Kidney (tissue), 22 donors: ENCODE measurements at places on chromosomes 11 and 22. TPM values are rescaled to one million over a fixed set of nuclear protein-coding genes. Genes with fewer than 3 reads are reported as not detected.
A peak's percentile ranks its signal among the peaks of the same experiment; 100 is the strongest.

- DNase-seq: no peak
These were observed 6.2 kb downstream of the LARGE2 start for GRCh38 chr11:45928535-45929215.

GRCh38 chr11:19935507-19935906, 222.9 kb downstream of the NAV2 start:
- DNase-seq: no peak

GRCh38 chr11:70483917-70484316, 85.6 kb downstream of the CTTN start:
- DNase-seq: no peak

DNA sequence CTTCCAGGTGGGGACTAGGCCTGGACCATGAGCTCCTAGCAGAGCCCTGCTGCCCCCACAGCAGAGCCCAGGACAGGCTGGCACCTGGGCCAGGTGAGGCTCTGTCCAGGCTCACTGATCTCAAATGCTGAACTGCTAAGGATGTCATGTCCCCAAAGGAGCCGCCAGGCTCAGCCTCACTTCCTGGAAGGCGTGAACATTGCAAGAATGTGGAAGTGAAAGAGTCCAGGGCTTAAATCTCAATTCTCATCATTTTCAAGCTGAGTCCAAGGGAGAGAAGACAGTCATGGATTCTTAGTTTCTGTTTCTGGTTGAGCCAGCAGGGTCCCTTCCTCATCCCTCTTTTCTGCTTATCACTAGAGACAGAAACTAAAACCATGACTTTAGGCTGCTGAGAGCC, 5.0 kb downstream of the ASCL2 start:
- DNase-seq: no peak

DNA sequence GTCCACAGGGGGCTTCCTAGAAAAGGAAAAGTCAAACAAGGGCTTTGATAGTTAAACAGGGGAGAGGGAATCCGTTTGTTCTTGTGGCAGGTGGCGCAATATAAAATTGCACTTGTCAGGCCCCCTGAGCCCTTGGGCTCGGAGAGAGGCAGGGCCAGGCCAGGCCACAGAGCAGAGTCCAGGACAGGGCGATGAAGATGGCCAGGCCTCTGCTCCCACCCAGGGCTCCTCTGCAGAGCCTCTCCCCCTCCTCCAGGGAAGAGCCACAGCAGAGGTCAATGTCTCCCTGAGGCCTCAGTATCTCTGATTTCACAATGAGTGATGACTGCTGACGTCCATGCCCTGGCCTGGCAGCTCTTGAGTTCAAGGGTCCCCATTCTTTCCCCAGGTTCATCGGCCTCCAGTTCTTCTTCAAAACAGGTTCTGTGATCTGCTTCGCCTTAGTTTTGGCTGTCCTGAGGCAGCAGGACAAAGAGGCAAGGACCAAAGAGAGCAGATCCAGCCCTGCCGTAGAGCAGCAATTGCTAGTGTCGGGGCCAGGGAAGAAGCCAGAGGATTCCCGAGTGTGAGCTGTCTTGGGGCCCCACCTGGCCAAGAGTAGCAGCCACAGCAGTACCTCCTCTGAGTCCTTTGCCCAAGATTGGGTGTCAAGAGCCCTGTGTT, 36.4 kb upstream of the TPBGL start:
- DNase-seq: no peak

DNA sequence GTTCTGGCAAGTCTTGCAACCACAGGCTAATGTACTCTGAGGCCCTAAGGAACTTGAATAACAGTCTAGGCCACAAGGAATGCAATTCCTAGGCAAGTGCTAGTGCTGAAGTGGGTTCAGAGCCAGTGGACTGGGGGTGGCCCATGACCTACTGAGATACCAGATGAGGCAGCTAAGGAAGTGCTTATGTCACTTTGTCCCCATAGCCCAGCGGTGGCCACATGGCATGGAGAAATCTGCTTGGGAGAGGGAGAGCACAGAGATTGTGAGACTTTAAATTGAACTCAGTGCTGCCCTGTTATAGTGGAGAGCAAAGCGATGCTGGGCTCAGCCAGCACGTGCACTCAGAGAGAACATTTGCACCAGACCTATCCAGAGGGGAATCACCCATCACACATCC, 629.5 kb downstream of the JRKL start:
- no peak for DNase-seq

GRCh38 chr11:36447947-36448346, 62.1 kb downstream of the TRAF6 start:
- DNase-seq: no peak

DNA sequence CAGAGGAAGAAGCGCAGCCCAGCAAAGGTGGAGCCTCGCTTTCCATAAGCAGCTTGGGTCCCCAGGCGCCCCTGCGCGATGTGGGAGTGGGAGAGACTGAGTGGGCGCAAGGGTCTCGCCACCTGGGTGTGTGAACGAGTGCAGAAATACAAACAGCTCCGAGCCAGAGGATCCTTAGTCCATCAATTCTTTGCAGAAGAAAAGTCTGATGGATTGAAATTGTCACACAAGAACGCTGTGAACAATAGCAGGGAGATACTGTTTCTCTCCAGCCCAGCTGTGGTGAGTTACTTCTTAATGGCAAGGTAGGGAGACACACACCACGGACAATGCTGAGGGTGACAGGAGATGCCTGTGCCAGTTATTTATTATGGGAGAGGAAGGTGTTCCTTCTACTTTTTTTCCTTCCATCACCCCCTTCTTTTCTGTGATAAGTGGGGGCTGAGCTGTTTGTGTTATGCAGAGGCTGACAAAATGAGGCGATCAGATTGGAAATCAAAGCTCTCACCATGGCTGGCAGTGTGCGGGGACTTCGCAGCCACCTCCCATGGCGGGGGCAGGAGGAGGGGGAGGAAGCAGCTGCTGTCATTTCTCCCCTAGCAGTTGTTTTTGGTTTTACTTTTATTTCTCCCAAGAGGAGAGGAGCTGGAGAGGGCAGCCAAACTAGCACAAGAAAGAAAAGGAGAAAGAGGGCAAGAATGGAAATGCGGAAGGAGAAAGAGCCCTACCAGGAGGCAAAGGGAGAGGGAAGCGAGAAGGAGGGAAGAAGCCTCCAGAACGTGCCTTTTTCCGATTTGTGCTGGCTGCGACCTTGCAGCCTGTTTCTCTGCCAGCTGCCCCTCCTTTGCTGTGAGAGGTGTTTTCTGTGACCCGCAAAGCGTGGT, 755.8 kb downstream of the NTM start:
- peak; percentile 63 for DNase-seq

DNA sequence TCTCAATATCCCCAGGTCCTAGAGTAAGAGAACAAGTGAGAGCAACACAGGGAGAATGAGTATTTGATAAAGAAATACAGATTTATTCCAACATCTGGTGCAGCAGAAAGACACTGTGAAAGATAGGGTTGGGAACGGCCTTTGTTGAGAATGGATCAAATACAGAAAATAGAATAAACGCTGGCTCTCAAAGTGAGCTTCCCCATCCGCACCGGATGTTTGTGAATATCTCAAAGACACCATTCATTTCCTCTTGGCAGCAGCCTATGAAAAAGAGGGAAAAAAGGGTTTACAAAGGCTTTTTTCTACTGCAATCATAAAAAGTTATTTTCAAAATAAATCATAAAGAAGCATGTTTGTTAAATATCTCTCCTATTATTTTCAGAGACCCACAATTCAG, 279.3 kb downstream of the CASP12 start:
- no peak for DNase-seq

- peak; percentile 65 for DNase-seq
These were observed 668.7 kb downstream of the BRD1 start for GRCh38 chr22:49158741-49159564.

- no peak for DNase-seq
These were observed 396.1 kb downstream of the BRD1 start for GRCh38 chr22:49431551-49431950.

DNA sequence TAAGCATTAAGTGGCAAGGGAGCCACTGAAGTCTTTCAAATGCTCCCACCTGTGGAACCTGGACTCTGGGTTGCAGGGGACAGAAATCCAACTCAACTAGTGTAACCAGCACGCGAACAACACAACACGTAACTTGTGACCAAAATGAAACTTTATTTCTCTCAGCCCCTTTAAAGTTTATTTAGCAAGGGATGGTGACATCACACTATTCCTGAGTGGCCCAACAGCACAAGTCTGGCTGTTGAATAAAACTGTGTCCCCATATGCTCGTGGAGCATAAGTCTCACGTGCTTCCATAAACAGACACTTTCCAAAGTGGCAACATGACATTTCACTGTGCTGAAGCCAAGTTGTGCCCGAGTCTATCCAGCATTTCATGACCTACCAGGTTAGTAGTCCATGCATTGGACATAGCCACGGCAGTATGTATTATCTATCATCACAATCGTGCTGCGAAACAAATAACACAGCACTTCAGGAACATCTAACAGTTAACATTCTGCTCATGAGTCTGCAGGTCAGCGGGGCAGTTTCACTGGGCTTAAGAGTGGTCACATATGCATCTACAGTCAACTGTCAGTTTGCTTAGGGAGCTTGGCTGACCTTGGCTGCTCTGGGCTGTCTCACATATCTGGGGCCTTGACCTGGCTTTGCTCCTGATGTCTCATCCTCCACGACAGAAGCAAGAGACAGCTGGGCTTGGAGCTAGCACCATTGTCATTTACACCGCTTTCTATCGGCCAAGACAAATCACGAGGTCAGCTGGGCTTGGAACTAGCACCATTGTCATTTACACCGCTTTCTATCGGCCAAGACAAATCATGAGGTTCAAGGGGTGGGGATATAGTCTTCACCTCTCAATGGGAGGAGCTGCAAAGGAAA, 35.0 kb upstream of the LMO2 start:
- DNase-seq: no peak

DNA sequence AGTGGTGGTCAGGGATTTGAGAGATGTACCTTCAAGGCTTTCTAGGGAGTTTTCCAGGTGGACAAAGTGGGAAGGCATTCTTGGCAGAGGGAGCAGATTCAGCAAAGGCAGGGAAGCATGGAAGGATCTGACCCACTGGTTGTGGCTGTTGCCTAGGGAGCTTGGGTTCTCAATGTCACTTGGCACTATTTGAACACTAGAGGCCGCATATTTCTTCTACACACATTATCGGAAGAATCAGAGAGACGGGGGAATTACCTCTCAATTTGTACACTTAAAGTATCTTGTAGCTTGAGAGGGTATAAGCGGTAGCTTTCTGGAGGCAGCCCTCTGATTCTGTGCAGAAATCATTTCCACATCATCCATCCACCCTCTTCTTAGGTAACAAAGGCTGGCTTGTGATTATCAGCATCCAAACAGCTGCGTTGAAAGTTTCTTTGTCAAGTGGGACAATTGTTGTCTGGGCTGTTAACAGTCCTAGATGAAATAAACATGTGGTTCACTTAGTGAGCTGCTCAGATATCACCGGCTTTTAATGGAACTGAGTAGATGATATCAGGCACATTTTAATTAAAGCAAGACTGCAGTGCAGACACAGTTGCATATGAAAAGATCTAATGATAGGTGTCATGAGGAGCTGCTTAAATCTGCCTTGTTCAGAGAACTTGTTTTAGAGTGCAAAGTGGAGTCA, 2.6 kb downstream of the NELL1 start:
- DNase-seq: no peak

GRCh38 chr11:106495046-106495445, 417.6 kb downstream of the AASDHPPT start:
- no peak for DNase-seq

DNA sequence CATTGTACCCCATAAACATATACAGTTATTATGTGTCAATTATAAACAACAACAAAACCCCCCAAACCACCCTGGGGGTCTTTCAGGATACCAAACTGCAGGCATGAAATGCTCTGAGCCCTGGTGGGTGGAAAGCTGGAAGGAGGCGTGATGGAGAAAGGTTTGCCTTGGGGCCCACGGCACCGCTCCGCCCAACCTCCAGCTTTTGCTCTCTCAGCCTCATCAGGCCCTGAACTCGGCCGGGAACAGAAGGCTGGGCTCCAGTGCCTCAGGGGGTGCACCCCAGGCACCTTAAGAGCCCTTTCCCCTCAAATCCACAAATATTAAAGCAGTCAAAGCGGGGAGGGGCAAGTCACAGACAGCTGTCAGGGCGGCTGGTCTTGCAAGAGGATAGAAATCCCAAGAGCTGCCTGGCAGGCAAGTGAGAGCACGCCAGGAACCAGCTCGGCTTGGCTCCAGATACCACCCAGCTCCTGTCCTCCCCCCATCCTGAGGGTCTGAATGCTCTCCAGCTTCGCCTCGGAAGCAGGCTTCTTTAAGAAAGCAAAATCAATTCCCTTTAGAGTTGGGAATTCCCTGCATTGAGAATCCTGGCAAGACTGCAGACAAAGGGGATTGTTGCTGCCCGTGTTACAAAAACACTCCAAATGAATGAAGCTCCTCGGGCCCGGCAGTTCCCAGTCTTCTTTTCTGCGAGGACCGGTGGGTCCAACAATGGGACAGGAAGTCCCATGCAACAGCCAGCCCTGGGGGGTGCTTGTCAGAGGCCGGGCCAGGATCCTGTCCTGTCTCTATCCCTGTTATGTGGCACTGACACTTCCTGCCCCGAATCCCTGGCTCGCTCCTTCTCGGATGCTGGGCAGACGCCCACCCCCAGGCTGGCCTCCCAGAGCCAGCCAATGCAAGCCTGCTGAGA, 80.8 kb downstream of the NAT10 start:
- no peak for DNase-seq

DNA sequence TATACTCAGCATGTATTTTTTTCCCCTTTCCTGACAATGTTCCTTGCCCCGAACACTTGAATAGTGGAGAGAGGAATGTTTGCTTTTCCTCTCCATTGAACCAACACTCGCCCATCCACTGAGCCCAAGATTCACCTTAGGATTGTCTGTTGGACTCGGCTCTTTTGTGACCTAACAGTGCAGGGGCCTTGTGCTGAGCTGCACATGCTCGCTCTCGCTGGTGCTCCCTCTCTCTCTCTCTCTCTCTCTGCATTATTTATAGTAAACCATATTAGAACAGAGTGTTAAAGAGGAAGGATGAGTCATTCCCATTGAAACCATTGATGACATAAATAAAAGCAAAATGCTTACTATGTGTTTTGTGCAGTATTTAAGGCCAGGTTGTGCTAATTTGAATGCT, 20.7 kb downstream of the ZBTB16 start:
- DNase-seq: no peak

Gene CAPN1
- 92.5 TPM for polyA plus RNA-seq

Gene GPR137
- 48.4 TPM for polyA plus RNA-seq

Gene OR5F1
- not detected for polyA plus RNA-seq

Gene OR4S1
- not detected for polyA plus RNA-seq

Gene AIFM3
- polyA plus RNA-seq: 4.4 TPM

Gene ACTN3
- not detected for polyA plus RNA-seq

Gene EXPH5
- polyA plus RNA-seq: 2.2 TPM

Gene LIF
- 0.67 TPM for polyA plus RNA-seq

Gene RFPL3
- polyA plus RNA-seq: not detected

Gene HMOX1
- 234 TPM for polyA plus RNA-seq

Gene SCN4B
- 1.4 TPM for polyA plus RNA-seq

Gene KIAA0930
- 26.4 TPM for polyA plus RNA-seq

Gene DKK3
- polyA plus RNA-seq: 49.6 TPM
